Brain pericyte (primary cell): ENCODE measurements at places on chromosomes 3 and 15.

- DNase-seq = no peak
Measured at GRCh38 chr3:32871273-32871672, 53.5 kb downstream of the TRIM71 start.

GRCh38 chr3:58027704-58028317, 19.6 kb downstream of the FLNB start:
- no peak for DNase-seq

- no peak for DNase-seq
Measured at GRCh38 chr3:103319912-103320311, 885.1 kb downstream of the ZPLD1 start.

GRCh38 chr3:123119802-123120201, 53.0 kb downstream of the PDIA5 start:
- DNase-seq = no peak
